Renal cortex interstitium (tissue), 15 donors: ENCODE measurements at places on chromosomes 4 and X. TPM values are rescaled to one million over a fixed set of nuclear protein-coding genes. Genes with fewer than 3 reads are reported as not detected.

Gene DGAT2L6
- not detected for polyA plus RNA-seq

Gene EXOC1L
- not detected for polyA plus RNA-seq

Gene COL4A6
- 14.2 TPM for polyA plus RNA-seq

Gene ANTXR2
- polyA plus RNA-seq, result 74.8 TPM

Gene MORC4
- 20.1 TPM for polyA plus RNA-seq

Gene SYTL5
- polyA plus RNA-seq, result 1.9 TPM

Gene SPATA18
- 1.5 TPM for polyA plus RNA-seq
